Left ventricle myocardium inferior (tissue), 1 donor: ENCODE measurements at places on chromosomes 16 and 17. TPM values are rescaled to one million over a fixed set of nuclear protein-coding genes. Genes with fewer than 3 reads are reported as not detected.

ABCC12 gene
- not detected for total RNA-seq

ZMYND15 gene
- 0.08 TPM for total RNA-seq

PLK1 gene
- total RNA-seq: 1.2 TPM

GRIN2A gene
- total RNA-seq: 2.4 TPM

NPIPB13 gene
- 2.0 TPM for total RNA-seq

DNA sequence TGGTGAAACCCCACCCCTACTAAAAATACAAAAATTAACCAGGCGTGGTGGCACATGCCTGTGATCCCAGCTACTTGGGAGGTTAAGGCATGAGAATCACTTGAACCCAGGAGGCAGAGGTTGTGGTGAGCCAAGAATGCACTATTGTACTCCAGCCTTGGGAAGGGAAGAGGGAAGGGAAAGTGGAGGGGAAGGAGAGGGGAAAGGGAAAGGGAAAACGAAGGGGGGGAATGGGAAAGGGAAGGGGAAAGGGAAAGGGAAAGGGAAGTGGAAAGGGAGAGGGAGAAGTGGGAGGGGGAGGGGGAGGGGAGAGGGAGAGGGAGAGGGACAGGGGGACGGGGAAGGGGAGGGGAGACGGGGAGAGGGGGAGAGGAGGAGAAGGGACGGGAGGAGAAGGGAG, 122.5 kb downstream of the GAS7 start:
- DNase-seq: no peak
